Omental fat pad (tissue), 4 donors: ENCODE measurements at places on chromosomes 3 and 15.

DNA sequence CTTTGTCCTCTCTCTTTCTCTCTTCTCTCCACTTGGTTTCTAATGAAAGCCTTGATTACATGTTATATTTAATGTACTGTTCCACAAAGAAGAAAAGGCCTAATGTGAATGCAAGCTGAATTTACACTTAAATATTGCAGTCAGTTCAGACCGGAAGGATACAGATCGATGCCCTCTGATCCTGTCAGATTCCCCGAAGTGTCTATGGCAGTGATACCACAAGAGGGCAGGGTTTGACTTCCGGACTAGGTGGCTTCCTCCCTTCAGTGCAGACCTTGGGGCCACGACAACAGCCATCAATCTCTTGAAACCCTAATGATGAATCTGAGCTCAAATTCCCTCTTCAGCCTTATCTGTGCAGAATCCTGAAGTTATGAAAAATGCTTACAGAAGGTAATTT, 29.5 kb downstream of the AGTR1 start:
- no peak for DNase-seq

- no peak for DNase-seq
Observed at GRCh38 chr3:153572654-153573053, 410.6 kb downstream of the RAP2B start.

DNA sequence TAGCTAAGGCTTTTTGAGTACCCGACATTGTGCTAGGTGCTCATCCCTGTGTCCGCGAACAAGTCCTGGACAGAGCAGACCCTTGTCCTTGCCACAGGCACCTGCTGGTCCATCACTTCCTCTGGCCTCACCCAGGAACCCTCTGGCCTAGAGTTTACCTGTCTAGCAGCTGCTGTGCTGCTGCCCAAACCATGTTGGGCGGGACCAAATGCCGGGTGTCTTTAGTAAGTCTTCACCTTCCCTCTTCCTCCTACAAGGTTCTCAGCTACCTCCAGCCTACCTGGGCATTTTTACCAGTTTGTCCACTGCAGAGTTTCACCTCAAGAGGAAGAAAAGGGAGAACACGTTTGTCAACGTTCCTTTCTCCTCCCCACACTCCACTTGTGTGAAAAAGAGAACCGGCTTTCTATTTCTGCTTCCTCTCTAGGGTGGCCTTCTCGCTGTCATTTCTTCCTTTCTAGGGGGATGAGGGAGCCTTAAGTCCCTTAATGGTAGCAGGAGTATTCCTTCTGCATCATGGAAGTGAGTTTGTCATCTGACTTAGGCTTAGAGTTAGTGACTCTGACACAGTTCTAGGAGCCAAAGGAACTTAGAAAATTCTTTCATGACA, 80.4 kb upstream of the GCNT3 start:
- no peak for DNase-seq

DNA sequence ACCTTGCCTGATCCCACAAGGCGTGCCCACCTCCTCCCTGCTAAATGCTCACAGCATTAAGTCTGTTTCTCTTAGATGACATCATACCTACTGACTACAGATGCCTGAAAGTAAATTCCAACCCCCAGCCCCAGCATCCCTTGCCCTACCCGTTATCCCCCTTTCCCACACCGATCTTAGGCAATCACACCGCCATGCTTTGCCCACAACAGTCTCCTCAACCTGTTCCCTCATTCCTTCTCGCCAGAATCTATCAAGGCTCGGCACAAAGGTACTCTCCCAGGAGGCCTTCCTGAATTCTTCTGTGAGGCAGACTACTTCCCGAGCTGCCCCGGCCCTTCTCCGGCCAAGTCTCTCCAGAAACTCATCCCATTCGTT, 789 bp upstream of the SEC61A1 start:
- DNase-seq = no peak

- no peak for DNase-seq
Observed at GRCh38 chr3:114361391-114361790, 67.6 kb downstream of the TIGIT start.

GRCh38 chr15:63056829-63057228, 14.3 kb downstream of the TPM1 start:
- no peak for DNase-seq

GRCh38 chr3:101340591-101340990, 20.2 kb upstream of the IMPG2 start:
- DNase-seq = no peak

DNA sequence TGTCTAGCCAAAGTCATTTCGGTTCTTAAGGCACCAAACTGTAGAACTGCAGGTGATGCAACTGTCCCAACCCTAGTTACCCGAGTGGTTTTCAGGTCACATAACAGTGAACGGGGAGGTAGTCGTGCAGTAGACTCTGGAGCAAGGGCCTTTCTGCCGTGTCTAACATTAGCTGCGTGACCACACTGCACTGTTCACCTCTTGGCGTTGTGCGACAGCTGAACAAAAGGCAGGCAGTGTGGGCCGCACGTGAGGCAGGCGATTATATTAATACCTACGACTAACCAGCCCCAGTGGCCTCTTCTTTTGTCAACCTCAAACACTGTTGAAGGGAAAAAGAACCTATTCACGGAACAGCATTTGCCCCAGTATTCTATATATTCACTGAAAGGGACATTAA, 2.8 kb downstream of the LRRN1 start:
- no peak for DNase-seq

- DNase-seq = no peak
Observed at GRCh38 chr3:77179762-77180161, 139.9 kb downstream of the ROBO2 start.

GRCh38 chr3:87780811-87781210, 278.0 kb downstream of the CGGBP1 start:
- no peak for DNase-seq

GRCh38 chr3:66778777-66779176, 219.3 kb upstream of the KBTBD8 start:
- no peak for DNase-seq

DNA sequence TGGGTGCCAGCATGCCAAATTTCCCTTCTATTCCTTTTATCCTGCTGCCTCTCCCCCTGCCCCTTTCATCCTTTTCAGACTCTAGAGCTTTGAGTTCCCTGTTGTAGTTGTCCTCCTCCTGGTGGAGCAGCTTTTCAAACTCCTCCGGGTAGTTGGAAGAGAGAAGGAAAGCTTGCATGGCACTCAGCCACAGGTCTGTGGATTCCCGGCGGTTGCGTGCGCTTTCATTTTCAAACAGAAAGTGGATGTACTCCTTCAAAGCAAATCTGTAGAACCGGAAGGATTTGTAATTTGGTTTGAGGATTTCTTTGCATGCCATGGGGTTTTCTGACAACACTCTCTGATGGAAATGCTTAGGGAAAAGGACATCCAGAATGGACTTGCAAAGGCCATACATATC, 68.1 kb upstream of the DCLK3 start:
- DNase-seq = no peak

GRCh38 chr15:75732809-75733451, 20.3 kb upstream of the CSPG4 start:
- peak; percentile 55 for DNase-seq

DNA sequence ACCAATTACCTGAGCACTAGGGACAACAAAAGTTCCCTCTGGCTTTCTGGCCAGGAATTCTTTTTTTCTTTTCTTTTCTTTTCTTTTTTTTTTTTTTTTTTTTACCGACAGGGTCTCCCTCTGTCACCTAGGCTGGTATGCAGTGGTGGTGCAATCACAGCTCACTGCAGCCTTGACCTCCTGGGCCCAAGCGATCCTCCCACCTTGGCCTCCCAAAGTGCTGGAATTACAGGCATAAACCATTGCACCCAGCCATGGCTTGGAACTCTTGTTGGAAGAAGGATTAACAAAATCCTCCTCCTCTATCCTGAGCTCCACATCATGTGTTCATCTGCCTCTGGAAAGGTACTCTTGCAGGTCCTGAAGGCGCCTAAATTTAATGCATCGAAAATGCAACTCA, 2.9 kb upstream of the LTF start:
- no peak for DNase-seq

DNA sequence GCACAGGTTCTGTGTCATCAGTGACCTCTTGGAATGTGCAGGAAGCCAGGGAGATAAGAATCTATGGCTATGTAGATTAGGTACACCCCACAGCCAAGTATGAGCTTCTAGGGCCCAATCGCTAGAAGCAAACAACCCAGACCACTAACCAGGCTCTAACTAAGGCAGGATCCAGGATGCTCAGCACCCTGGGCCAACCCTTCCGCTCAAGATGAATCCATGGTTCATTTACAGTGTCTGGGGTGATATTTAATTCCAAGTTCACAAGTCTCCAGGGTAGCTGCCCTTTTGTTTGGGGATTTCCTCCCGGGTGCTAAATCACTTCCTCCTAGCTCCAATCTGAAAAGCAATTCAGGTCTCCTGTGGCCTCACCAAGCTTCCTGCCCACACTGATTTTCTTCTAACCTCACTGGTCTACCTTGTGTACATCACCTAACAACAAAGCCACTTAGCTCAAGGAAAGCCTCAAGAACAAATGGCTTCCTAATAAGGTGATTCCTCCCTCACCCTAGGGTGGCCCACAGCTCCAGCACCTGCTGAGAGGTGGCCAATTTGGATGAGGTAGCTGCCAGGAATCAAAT, 2.4 kb downstream of the EHD4 start:
- no peak for DNase-seq

DNA sequence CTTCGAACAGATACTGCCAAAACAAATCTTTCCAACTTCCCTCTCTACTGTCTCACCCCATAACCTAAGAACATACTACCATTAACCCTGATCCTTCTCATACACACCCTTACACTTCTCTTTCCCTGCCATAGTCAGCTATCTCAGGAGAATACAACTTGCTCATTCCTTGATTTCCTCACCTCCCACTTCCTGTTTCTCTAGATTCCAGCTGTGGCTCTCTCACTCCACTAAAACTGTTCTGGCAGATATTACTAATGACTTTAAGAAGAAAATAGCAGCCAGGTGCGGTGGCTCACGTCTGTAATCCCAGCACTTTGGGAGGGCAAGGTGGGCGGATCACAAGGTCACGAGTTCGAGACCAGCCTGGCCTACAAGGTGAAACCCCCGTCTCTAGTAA, 4.6 kb downstream of the LSG1 start:
- no peak for DNase-seq

DNA sequence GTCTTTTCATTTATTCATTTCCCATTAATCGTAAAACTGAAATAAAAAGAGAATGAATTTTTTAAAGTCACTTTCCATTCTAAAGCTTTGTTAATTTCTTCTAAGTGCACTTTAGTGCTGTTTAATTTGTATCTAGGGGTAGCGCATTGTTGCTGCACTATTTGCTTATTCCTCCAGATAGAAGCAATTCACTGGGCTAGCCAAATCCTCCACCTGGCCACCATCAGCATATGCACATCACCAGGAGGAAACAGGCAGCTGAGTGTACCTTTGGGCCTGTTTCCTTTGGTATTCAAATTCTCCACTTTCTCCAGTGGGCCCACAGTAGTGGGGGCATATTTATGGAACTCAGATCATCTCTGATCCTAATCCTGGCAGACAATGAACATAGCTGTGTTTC, 29.8 kb upstream of the CPB1 start:
- DNase-seq = no peak

- no peak for DNase-seq
Observed at GRCh38 chr15:33888176-33888575, 80.1 kb upstream of the CHRM5 start.

DNA sequence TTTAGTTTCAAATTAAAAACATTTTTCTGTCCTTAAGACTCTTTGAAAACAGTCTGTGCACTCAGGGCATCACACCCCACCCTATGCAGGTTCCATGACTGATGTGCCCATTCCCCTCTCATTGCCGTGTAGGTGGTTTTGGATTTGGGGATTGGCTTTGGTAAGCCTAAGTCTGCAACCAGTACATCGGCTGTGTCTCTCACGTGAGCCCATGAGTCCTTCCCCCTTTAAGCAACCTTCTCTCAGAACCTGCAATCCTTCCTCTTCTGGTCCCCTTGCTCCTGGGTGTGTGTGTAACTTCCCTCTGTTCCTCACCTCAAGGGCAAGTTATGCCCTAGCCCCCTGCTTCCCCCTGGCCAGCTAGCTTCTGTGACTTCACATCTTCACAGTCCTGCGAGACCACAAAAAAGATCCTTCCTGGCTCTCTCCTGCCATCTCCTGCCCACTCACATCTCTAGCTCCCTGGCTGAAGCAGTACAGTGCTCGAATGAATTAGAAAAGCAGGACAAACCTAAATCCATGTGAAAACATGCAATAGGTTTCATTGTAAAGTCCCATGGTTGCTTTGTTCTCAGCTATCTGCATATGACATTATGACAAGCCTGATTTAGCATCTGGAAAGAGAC, 126.7 kb downstream of the UACA start:
- DNase-seq = no peak

DNA sequence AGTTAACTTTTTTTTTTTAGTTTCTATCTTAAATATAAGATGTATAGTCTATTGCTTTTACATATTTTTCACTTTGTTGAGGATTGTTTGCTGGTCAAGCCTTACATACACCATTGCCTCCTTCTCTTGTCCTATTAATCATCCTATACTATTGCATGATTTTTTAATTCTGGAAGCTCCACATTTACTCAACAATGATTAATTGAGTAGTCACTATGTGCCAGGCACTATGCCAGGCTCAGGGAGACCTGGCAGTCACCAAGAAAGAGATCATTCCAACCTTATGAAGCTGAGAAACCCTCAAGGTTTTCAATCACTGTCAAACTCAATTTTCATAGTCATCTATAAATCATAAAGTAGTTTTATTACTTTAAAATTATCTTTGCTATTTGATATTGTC, 626.2 kb downstream of the IGSF11 start:
- DNase-seq = no peak

- no peak for DNase-seq
Observed at GRCh38 chr15:47427463-47427862, 289.8 kb upstream of the SEMA6D start.

DNA sequence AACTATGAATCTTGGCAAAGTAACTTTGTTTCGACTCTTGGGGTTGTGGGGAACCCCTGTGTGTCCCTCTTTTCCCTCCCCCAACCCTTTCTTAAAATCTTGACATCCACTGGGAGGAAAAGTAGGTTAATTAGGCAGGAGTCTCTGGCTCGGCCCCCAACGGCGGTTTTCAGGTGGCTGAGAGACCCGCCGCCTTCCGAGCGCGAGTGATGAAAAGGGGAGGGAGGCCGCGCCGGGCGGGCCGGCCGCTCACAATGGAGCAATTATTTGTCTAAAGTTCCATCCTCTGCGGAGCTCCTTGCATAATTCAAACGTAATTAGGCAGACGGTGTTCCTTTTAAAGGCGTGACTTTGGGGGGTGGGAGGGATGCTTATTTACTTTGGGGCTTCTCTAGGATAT, 51.7 kb downstream of the ZIC4 start:
- no peak for DNase-seq

DNA sequence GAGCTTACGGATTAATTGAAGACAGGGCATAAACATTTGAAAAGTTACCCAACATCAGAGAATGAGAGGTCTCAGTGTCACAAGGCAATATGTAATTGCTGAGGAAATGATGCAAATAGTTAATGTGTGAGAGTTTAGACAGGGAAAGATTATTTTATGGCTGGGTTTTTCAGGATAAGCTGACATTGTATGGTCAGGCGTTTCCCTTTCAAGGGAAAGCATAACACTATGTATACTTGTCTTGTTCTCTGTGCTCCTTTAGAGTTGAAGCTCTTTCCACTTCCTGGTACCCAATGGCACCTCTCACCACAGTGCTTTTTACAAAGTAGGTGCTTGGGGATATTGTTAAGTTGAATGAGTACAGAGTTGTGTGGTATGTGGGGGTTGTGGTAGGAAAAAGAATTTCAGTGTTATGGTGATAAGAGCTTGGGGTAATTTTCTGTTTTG, 19.9 kb downstream of the IQGAP1 start:
- DNase-seq = no peak

GRCh38 chr3:176906046-176906905, 291.0 kb downstream of the TBL1XR1 start:
- DNase-seq = no peak

- DNase-seq = no peak
Observed at GRCh38 chr3:72721683-72722381, 126.4 kb downstream of the SHQ1 start.
